Hepatocyte (in vitro differentiated cells): ENCODE measurements at places on chromosomes 16 and 17. TPM values are rescaled to one million over a fixed set of nuclear protein-coding genes. Genes with fewer than 3 reads are reported as not detected.

The DUXB gene
- not detected in 2 replicates for total RNA-seq

The EIF4A3 gene
- 59.3 and 81.7 TPM in 2 replicates for total RNA-seq

The MRPL10 gene
- 30.7 and 38.2 TPM in 2 replicates for total RNA-seq

The CCL18 gene
- total RNA-seq, result 1.5 and 3.6 TPM in 2 replicates

The HEXIM2 gene
- 6.7 and 12.2 TPM in 2 replicates for total RNA-seq
